A549 treated with CpdA at 1 μM for 4 hours (cell line): ENCODE measurements at places on chromosomes 1 and 21. TPM values are rescaled to one million over a fixed set of nuclear protein-coding genes. Genes with fewer than 3 reads are reported as not detected.

Gene SAMD13
- 0.18 to 0.61 TPM (median 0.37 TPM) in 5 replicates for total RNA-seq

Gene LRRC38
- not detected in 5 replicates for total RNA-seq

Gene SMIM11
- 2.7 to 25.8 TPM (median 12.4 TPM) in 5 replicates for total RNA-seq

Gene YY1AP1
- total RNA-seq: 43.0 to 49.5 TPM (median 45.9 TPM) in 5 replicates

Gene C1orf198
- 14.8 to 19.6 TPM (median 17.2 TPM) in 5 replicates for total RNA-seq

Gene TEDDM1
- total RNA-seq: not detected in 5 replicates
